ENCODE measurements at places on chromosomes 16 and 17. TPM values are rescaled to one million over a fixed set of nuclear protein-coding genes. Genes with fewer than 3 reads are reported as not detected.

GRCh38 chr17:73342050-73342522 lies 30.3 kb upstream of the CDC42EP4 start:
- no peak for ATAC-seq

GRCh38 chr17:19328441-19329061 lies 34.0 kb downstream of the B9D1 start:
- no peak for ATAC-seq

DNA sequence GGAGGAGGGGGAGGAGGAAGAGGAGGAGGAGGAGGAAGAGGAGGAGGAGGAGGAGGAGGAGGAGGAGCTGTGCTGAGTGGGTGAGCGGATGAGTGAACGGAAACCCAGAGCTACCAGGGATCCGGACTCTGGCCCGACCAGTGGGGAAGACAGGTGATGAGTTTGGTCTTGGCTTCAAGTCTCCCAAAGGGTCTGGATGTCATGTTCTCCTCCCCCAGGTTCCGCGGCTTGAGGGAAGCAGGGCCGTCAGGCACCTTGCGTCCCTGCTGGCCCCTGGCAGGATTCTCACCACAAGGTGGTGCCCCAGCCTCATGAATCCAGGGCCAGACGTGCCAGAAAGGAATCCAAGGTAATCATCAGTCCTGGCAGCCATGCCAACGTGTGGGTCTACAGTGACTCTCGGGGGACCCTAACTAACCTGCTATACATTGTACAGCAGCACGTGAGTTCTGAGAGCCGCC lies 13.5 kb upstream of the ABAT start:
- peak; percentile 70 for ATAC-seq

Gene ABCC3
- total RNA-seq: not detected

Gene HS3ST3B1
- total RNA-seq: 10.7 TPM

Gene CCDC92B
- not detected for total RNA-seq
